ENCODE measurements at places on chromosomes 3 and 15. TPM values are rescaled to one million over a fixed set of nuclear protein-coding genes. Genes with fewer than 3 reads are reported as not detected.

GRM2 gene
- 0.05 TPM for total RNA-seq

DNA sequence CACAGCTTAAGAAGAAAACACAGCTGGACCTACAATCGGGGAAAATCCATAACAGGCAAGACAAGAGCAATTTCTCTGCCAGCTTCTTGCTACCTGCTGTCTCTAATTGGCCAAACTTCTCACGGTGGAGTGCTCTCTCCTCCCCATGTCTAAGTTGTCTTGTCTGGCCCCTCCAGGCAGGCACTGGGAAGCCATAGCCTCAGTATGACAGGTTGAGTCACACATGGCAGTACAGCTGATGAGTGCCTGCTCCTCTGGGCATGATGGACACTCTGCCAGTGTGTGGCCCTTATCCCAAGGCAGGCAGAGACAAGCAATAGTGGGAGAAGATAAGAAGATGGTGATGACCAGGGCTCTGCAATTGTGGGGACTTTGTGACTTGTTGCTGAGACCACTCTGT is 551.8 kb downstream of the DIPK2A start:
- DNase-seq, result no peak

- no peak for DNase-seq
Observed at GRCh38 chr15:40787344-40787841, 17.6 kb downstream of the C15orf62 start.

- DNase-seq, result no peak
Observed at GRCh38 chr3:84925571-84925970, 33.2 kb upstream of the CADM2 start.

- DNase-seq, result no peak
Observed at GRCh38 chr15:74217907-74218885, 15.6 kb upstream of the STRA6 start.

- DNase-seq, result no peak
Observed at GRCh38 chr3:49057268-49057667, 28.1 kb upstream of the IMPDH2 start.

GRCh38 chr15:35130245-35130644 is 45.1 kb upstream of the NANOGP8 start:
- DNase-seq, result no peak

DNA sequence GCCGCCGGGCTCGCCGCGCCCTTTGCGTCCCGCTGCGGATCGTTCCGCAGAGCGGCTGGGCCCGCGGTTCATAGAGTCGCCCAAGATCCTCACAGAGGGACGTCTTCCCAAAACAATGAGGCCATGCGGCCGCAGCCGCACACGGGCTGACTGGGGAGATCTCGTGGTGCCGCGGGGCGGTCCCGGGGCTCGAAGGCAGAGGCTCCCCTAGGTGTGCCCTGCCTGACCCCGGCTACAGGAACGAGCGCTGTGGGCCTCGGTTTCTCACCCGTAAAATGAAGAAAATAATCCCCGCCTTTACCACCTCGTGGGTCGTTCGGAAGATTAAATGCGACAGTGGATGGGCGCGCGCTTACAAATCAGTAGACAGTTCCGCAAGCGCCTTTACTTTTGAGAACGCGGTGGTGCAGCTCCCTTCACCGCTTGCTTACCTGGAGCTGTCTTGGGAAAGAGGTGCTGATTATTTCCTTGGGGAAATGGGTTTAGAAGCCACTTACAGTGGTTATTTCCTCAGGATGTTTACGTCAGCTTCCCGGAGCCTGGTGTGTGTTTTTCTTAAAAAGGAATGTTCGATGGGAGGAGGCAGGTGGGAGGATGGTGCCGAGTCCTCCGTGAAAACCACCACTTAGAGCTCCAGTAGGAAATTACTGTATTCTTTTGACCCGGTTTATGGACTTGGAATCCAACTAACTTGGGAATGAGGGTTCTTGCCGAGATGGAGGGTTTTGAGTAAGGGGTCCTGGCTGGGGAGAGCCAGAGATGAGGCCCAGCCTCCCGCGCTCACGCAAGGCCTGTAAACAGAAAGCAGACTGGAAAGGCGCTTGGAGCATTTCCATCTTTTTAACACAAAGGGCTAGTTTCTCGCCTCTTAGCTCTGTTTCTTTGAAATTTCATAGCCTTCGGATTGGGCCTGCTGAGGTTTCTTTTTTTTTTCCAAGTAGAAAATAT is 1.9 kb upstream of the MEX3B start:
- no peak for DNase-seq

DNA sequence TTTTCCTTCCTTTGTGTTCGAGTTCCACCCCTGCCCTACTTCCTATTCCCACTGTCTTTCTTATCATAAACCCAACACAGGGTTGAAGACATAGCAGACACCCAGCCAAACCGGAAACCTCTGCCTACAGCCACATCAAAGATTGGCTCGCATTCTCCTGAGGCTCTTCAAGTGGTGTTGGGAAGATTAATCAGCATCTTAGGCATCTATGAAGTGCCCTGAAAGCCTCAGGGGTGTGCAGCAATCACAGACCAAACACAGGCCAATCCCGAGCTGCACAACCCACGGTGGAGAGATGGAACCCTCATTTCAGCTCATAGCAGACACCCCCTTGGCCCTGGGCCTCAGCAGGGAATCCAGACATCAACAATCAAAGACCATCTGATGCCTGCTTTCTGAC is 255.9 kb downstream of the XXYLT1 start:
- DNase-seq, result no peak

GRCh38 chr15:29952225-29952624 is 130.0 kb upstream of the TJP1 start:
- no peak for DNase-seq

GRCh38 chr15:64897345-64897985 is 14.2 kb upstream of the ANKDD1A start:
- DNase-seq, result no peak

GRCh38 chr3:27202959-27203358 is 166.2 kb downstream of the NEK10 start:
- no peak for DNase-seq

DNA sequence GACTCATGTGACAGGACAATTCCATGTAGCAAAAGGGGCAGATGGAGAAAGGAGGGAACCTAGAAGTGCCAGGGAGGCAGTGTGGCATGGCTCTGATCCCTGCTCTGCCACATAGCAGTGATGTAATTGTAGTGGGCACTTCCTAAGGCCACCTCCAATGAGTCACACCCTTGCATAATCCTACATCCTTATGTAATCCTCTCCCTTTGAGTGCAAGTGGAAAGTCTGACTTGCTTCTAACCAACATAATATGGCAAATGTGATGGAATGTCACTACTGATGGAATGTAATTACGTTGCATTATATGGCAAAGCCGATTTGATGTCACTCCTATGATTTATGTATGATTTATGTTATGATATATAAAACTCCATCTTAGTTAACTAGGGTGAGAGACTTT is 72.9 kb upstream of the ATP2C1 start:
- no peak for DNase-seq

- no peak for DNase-seq
Observed at GRCh38 chr3:137071104-137071503, 113.3 kb downstream of the IL20RB start.

DNA sequence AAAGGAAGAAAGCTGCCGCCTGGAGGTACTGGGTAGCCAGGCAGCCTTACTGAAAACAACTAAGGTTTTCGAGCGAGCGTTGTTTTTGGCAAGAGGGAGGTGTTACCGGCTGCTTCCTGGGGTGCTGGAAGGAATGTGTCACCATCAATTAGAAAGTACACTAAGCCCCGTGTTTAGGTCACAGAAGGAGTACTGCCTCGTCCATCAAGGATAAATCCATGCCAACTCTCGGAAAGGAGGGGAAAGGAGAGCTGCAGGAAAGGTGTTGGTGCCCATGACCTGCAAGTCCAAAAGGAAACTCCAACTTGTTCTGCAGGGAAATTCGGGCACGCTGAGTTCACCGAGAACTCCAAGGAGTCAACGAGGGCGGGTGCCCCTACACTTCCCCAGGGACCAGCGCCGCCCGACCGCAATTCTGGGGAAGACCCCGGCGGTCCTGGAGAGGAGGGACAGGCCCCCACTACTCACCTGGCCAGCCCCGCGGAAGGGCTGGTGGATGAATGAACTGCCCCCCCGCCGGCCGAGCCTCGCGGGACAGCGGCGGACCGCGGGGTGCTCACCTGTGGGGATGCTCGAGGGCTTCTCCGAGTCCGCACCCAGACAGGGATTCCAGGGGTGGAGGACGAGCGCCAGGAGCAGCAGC is 542 bp downstream of the PLOD2 start:
- no peak for DNase-seq

DNA sequence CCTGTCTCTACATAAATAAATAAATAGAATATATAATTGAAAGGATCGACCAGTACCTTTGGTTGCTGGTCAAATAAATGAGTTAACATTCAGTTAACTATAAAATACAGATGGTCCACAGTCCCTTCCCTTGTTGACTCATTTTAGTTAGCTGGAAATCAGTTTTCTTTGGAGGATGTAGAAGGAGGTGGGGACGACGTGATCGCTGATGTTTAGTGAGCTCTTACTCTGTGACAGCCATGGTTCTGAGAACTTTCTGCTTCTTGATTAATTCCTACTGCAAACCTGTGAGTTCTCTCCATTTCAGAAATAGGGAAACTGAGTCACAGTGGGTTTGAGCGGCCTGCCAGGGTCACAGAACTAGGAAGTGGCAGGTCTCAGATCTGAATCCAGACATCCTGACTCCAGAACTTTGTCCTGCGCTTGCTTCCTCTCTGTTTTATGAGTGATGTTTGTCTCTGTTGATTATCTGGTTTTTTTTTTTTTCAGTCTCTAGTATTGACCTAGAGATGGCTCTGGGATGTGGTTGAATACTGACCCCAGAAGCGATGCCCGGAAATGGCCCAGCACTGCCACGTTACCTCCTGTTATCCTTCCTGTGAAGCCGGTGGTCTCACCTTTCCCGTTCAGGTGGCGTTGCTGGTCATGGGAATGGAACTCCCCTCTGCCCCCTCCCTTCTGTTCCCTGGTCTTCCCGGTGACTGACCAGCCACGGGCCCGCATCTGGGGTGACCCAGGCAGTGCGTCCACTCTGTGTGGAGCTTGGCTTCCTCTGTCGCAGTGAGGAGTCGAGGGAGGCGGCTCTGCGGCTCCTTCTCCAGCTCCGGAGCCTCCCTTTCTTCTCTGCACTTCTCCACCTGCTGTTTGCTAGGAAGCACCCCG is 18.2 kb downstream of the SYNM start:
- DNase-seq, result no peak

- DNase-seq, result peak; percentile 68
Observed at GRCh38 chr15:47813748-47814384, 96.6 kb downstream of the SEMA6D start.

DNA sequence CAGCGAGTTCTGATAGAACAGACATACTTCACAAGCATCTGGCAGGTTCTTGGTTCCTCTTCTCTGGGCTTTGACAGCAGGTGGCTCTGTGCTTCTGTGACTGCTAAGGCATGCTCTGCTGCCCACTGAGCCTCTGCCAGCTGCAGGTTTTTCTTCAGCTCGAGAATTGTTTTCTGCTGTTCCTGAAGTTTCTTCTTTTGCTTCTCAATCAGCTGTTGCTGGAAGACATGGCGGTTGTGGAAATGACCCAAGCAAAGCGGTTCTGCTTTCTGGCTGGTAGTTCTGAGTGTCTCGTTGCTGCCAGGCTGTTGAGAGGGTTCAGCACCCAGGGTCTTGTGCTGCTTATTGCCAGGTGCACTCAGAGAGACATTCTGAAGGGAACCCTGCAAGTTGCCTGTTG is 50.8 kb downstream of the CCDC191 start:
- peak; percentile 35 for DNase-seq

Measured in GM12878 (cell line).